ENCODE measurements at places on chromosomes 6 and 20. TPM values are rescaled to one million over a fixed set of nuclear protein-coding genes. Genes with fewer than 3 reads are reported as not detected.

Gene RAB44
- not detected for total RNA-seq

Gene SASH1
- total RNA-seq: 30.2 TPM

Gene RIPOR2
- 22.5 TPM for total RNA-seq

Gene SERINC3
- 33.0 TPM for total RNA-seq

Gene TSBP1
- total RNA-seq: not detected

Gene ID1
- 452 TPM for total RNA-seq

Gene ADGRB3
- total RNA-seq: 1.9 TPM

Gene TEAD3
- total RNA-seq: 26.5 TPM

Data from GM23338 (cell line).